KBM-7 (cell line): ENCODE measurements at places on chromosomes 13 and 19.

DNA sequence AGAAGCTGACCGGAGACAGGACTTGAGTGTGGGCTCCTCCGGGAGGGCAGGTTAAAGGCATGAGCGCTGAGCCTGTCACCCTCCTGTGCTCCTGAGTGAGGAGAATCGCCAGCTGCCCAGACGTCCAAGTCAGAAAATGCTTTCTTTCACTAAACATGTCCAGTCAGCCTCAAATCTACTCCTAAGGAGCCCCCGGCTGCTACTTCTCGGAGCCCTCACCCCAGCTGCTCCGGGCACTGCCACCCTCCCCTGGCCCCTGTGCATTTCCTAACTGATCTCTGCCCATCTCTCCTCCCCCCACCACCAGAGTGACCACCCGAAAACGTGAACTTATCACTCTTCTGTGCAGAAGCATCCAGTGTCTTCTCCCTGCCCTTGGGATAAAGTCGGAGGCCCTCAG lies 277.5 kb upstream of the SOX1 start:
- DNase-seq = no peak

DNA sequence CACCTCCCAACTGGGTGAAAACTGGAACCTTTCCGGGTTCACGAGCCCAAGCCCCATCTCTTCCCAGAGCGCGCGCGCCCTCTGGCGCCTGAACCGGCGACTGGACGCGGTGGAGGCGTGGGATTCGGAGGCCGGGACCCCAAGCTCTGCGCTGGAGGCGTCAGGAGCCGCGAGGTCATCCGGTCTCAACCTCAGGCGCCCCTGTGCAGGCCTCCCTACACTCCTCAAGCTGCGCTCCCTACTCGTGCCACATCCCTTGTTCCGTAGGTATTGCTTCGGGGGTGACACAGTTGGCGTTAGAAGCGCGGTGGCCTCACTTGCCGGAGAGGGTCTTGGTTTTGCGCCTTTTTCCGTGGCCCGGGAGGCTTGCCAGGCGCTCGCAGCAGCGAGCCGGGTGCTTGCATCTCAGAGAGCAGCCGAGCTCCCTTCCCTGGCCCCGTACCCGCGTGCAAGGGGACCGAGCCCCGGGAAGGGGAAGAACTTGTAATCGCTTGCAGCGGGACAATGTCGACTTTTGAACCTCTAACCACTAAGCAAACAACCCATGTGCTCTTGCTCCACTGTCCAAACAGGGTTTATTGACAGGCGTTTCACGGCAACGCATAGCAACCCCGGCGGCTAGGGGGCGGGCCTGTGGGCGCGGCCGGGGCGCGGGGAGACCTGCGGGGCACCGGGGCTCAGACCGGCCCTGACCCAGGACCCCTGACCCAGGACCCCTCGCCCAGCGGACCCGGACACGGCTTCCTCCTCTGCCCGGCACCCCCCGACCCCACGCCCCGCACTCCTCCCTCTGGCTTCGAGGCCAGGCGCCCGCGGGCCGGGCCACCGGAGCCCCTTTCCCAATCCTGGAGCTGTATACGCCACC lies 8.5 kb downstream of the CDX2 start:
- DNase-seq = peak; percentile 18

DNA sequence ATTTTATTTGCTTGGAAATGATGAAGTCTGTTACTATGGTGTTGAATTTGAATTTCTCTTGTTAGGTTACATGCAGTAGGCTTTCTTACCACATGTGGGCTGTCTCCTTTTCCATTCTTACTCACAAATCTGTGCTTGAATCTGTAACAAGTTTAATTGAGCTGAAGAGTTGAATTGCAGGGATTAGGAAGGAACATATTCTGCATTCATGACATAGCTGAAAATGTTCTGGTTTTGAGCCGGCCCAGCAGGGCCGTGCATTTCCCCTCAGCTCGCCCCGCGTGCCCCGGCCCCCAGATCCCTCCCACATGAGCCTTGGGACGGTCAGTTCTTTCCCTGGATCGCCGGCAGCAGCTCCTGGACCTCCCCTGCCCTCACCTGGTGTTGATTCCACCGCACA lies 28.1 kb downstream of the TFDP1 start:
- DNase-seq = no peak

DNA sequence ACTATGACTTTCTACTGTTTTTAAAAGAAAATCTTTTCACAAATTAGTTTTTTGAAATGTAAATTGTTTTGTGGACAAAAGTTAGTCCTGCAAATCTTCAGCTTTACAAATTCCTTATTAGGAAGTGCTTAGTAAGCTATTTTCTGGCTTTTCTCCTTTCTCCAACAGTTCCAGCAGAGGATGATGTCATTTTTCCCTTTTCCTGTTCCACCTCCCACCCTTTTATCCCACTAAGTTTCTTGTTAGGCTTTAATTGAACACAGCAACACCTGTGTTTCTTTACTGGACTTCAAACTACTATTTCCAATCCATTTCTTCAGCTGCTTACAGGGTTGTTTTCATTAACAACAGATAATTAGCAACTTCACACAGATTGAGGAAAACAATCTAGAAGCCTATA lies 389.2 kb downstream of the NDFIP2 start:
- no peak for DNase-seq

DNA sequence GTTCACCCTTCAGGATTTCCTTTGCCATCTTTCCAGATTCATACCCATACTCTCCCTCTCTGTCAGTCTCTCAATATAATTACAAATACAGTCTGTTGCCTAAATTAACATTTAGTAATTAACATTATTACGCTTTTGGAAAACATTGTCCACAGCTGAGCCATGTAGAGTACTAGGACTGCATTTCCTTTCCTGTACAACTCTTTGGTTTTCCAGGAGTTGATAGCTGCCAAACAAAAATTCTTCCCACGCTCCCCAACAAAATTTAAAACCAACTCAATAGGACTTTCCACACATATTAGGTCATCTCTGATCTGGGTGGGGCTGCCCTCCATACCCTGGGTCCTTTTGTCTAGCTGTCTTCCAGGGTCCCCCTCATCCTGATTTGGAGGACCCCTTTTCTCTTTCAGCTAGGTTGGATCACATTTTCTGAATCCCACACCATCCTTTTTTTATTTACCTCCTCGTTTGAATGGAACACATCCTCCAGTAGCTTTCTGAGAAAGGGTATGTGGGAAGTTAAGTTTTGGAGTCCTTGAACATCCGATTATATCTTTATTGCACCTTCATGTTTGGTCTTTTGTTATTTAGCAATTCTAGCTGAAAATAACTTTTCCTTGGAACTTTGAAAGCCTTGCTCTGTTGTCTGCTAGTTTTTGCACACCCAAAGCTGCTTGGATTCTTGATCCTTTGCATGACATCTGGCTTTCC lies 17.7 kb downstream of the ONECUT3 start:
- no peak for DNase-seq

- DNase-seq = no peak
Observed at GRCh38 chr13:44730099-44730498, 154.0 kb upstream of the TSC22D1 start.

- DNase-seq = no peak
Observed at GRCh38 chr19:7442423-7442822, 46.4 kb downstream of the PEX11G start.

DNA sequence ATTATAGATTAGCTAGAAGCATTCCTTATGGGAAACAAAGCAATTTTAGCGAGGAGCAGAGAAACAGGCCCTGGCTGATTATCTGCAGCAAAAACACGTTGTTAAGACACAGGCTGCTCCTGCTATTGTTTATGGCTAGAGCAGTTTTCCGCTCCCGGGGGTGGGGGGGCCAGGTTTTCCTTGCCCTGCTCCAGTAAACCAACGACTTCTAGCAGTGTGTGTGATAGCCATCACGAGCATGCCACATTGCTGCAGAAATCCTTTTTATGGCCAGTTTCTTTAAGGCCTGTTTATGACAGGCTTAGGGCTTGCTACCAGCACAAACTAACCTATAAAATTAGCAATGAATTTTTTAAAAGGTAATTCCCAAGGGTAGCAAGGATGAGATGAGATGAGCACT lies 18.4 kb upstream of the IL17D start:
- DNase-seq = no peak

DNA sequence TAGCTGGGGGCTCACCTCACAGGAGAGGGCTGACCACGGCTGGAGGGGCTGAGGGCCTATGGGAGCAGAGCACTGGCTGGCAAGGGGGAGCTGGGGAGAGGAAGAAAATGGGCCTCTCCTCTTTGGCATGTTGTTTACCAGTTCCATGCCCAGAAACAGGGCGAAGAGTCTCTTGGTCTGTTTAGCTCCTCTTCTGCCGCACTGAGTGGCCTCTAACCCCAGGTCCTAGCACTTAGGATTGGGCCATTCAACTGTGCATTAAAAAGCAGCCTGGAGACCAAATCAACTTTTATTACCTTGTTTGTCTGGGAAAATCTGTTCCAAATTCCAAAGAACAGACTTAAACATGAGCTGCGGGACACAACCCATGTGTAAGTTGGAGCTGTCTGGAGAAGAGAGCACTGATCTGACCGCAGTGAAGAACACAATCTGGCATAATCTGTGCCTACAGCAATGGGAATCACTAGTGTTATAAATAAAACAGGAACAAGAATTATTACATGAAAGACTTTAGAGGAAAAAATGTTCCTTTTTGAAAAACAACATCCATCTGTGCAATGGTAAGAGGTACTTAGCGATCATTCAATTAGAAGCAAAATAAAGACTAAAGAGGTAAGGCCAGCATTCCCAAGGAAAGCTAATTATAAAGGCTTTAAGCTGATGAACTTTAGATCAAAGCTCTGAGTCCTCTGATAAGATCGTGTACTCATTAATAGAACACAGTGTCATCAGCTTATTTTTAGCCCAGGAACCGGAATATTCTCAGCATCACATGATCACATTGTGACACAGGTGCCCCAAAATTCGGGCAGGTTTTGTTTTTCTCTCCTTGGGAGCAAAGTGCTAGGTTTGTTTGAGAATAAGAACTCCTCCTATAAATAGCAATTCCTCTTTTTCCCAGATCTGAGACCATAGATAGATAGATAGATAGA lies 243.2 kb downstream of the COL4A1 start:
- DNase-seq = no peak

DNA sequence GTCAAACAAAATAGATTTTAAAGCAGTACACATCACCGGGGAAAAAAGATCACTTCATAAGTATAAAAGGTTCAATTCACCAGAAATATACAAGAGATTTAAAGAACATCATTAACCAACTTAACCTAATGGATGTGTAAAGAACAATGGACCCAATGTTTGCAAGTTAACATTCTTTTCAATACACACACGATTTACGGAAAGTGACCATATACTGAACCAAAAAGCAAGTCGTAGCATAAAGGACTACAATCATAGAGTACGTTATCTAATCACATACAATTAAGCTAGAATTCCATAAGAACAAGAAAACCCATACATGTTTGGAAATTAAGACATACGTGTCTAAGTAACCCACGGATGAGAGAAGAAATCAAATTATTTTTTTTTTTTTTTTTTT lies 9.6 kb downstream of the TGDS start:
- no peak for DNase-seq

DNA sequence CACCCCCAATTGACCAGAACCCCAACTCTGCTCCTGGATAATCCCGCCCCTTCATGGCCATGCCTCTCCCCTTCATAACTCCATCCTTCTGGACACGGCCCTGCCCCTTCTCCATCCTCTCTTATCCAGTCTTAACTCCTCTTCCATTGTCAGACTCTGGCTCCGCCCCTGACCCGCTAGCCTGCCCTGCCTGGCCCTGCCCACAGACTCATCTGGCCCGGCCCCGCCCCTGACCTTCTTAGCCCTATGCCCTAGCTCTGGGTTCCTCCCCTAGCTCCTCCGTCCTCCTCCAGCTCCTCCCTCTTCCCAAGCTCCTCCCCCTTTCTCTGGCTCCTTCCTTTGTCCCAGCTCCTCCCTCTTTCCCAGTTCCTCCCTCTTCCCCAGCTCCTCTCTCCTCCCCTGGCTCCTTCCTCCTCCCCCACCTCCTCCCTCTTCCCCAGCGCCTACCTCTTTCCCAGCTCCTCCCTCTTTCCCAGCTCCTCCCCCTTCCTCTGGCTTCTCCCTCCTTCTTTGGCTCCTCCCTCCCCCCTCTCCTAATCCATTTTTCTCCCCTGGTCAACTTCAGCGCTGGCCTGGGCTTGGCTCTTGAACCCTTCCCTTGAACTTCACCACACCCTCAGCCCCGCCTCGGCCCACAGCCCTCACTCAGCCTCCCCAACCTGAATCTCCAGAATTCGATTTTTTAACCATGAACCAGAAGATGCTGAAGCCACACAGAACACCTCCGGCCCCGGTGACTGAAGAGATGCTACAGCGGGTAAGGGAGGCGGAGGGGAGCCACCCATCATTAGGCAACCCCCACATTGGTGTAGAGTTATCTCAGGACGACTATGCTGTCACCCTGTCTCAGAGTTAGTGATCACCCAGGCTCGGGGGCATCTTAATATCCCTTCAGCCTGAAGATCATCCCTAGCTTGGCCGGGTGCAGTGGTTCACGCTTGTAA lies 9.2 kb upstream of the ZNF358 start:
- peak; percentile 96 for DNase-seq

DNA sequence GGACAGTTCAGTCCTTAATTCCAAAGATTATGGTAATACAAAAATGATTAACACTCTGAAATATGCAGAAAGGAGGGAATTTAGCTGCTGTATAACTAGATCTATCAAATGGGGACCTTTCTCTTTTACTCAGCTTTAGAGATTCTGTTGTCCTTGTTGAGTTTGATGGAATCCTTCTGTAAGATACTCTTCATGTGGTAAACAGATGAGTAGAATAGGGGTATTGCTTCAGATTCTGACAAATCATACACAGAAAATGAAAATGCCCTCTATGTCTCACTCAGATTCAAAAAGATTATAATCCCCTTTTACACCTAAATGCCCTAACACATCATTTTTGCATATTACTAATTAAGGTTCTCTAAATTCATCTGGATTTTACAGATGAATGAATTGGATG lies 50.7 kb downstream of the ARHGAP35 start:
- DNase-seq = no peak

DNA sequence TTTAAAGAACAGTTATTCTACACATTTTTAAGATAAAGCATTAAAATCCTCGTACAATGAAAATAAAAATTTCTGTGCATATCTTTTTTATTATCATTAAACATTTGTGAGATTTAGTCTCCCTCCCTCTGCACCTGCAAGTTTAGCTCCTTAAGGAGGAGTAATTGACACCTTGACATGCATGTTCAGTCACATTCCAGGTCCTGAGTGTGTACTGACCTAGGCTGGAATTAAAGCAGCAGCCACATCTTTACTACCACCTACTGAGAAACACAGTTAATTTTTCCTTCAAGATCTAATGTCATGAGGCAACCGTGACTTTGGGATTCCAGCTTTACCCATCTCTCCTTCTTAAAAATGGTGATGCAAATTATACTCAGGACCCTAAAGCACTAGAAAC lies 123.1 kb upstream of the FREM2 start:
- no peak for DNase-seq
